Muscle of leg (tissue), 16 donors: ENCODE measurements at places on chromosomes 5 and 9. TPM values are rescaled to one million over a fixed set of nuclear protein-coding genes. Genes with fewer than 3 reads are reported as not detected.

The FAM153A gene
- total RNA-seq, result 0.31 TPM

The WNT8A gene
- total RNA-seq, result not detected

The CDO1 gene
- total RNA-seq, result 19.1 TPM

- H3K36me3 ChIP-seq, result no peaks in the 10 kb centered on the region
- no peak overlapping the region for H3K27ac ChIP-seq
- peaks cover 5% of the 10 kb centered on the region for H3K27me3 ChIP-seq
- DNase-seq, result no peak
Measured at GRCh38 chr9:133490201-133490681, 11.3 kb upstream of the SLC2A6 start.

DNA sequence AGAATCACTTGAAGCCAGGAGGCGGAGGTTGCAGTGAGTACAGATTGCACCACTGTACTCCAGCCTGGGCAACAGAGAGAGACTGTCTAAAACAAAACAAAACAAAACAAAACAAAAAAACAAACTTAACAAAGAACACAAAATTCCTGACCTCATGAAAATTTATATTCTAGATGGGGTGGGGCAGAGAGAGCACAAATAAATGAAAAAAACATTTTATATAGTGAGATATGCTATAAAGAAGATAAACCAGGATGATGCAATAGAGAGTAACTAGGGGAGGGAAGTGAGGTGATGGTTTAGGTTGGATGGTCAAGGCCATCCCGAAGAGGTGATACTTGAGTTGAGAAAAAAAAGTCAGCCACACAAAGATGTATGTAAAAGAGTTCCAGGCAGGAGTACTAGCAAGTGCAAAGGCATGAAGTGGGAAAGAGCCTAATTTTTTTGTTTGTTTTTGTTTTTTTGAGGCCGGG lies 10.2 kb upstream of the LARS1 start:
- peaks cover 7% of the 10 kb centered on the region for H3K27me3 ChIP-seq
- no peaks in the 10 kb centered on the region for H3K36me3 ChIP-seq
- H3K4me1 ChIP-seq, result no peaks in the 10 kb centered on the region
- no peak for DNase-seq
